Bronchial epithelial cell (primary cell): ENCODE measurements at places on chromosomes 11 and 22.
A peak's percentile ranks its signal among the peaks of the same experiment; 100 is the strongest.

DNA sequence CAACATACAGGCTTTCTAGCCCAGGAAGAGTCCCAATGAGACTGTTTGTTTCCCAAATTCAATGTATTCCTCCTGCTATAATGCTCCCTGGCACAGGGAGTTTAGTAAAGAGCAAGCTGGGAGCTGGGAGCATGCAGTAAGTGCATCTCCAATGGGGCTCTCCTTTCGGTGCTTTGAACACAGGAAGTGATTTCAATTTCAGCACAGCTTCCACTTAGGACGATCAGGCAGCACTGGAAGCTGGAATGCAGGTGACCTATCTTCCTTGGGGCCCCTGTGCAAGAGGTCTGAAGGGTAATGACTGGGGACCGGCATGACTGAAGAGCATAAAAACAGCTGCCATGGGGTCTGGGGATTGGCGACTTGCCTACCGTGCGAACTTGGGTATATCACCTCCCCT, 76.0 kb downstream of the LARGE1 start:
- no peak for DNase-seq

- no peak for DNase-seq
Measured at GRCh38 chr22:32052936-32053791, 10.1 kb downstream of the SLC5A1 start.

DNA sequence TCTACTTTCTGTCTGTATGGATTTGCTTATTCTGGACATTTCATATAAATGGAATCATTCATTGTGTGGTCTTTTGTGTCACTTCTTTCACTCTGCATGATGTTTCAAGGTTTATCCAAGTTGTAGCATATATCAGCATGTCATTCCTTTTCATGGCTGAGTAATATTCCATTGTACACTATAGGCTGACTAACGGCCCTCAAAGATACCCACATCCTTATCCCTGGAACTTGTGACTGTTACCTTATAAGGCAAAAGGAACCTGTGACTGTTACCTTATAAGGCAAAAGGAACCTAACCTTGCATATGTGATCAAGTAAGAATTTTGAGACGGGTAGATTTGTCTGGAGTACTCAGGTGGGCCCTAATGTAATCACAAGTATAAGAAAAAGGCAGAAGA, 111.8 kb downstream of the CSNK2A3 start:
- DNase-seq, result no peak

GRCh38 chr11:34680206-34680605, 59.3 kb downstream of the EHF start:
- peak; percentile 89 for DNase-seq

- no peak for DNase-seq
Measured at GRCh38 chr11:72009156-72009555, 10.4 kb downstream of the IL18BP start.

DNA sequence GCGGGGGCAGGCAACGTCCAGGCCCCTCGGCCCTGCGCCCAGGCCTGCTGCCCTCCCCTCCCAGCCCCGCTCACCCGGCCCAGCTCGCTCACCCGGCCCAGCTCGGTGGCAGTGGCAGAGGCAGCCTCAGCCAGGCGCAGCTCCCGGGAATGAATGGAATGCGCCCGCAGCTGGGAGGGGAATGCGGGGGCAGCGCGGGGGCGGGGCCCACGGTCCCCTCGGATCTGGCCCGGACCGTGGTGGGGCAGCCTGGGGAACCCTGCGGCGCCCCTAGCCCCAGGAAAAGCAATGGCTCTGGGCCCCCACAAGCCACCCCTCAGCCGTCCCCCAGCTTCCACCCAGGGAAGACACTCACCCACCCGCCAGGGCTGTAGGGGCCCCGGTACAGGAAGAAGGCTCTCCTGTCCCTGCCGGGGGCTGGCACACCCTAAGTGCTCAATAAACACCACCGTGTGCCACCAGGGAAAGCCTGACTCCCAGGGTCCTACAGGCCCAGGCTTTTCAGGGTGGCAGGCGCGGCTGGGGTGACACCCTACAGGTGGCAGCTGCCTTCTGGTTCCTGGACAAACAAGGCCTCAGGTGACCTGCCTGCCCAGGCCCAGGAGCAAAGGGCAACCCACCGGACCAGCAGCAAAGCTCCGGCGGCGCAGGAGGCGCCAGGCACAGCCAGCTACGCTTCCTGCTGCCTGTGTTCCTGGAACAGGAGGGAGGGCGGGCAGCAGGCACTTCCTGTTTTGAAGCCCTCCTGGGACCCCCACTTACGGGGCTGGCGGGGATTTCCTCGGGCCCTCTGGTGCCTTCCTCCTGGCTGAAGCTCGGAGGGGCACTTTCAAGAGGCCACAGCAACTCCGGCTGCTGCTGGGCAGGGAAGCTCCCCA, 13.8 kb downstream of the PLXNB2 start:
- DNase-seq, result peak; percentile 33

GRCh38 chr11:30479899-30480298, 106.3 kb downstream of the MPPED2 start:
- DNase-seq, result no peak

GRCh38 chr11:74777038-74777437, 28.4 kb downstream of the RNF169 start:
- no peak for DNase-seq

DNA sequence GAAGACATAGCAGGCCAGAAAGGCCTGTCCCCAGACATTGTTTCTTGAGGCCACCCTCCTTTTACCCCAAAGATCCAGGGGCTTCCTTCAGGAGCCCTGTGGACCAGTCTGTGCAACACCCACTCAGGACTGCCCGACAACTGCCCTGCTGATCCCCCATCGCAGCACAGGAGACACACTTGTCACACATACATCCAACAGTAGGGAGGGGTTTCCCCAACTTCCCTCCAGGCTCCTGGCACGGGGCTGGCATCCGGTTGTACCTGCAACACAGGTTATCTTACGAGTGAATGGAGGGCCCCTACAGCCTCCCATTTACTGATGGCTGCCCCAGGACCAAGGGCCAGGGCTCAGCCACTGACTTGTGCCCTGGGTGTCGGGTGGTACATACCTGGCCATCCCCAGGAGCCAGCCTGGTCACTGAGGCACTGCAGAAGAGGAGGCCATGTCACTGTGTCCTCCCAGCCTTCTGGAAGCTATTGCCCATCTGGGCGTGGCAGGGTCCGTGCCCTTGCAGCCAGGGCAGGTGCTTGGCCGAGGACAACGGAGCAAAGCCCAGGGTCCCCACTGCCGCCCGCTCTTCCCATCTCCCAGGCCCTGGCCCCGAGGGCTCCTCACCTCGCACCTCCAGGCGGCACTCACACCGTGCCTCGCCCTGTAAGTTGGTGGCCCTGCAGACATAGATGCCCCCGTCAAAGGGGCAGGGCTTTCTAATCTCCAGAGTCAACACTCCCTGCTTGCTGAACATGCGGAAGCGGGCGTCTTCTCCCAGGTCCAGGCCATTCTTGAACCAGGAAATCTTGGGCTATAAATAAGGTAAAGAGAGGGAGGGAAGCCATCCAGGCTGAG, 20.8 kb downstream of the MYBPC3 start:
- no peak for DNase-seq

DNA sequence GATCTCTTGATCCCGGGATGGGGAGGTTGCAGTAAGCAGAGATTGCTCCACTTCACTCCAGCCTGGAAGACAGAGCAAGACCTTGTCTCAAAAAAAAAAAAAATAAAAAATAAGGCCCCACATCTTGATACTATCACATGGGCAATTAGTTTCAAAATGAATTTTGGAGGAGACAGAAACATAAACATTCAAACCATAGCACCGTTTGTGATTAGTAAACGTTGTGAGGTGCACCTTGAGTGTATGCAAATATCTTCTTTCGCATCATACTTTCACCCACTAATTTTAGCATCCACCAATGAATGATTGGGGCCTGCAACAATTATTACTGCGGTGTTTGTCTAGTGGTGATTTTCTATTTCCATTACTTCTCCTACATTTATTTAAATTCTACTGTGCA, 11.0 kb upstream of the SPDYC start:
- DNase-seq, result no peak

- DNase-seq, result peak; percentile 40
Measured at GRCh38 chr11:44607319-44607962, 42.0 kb downstream of the CD82 start.

DNA sequence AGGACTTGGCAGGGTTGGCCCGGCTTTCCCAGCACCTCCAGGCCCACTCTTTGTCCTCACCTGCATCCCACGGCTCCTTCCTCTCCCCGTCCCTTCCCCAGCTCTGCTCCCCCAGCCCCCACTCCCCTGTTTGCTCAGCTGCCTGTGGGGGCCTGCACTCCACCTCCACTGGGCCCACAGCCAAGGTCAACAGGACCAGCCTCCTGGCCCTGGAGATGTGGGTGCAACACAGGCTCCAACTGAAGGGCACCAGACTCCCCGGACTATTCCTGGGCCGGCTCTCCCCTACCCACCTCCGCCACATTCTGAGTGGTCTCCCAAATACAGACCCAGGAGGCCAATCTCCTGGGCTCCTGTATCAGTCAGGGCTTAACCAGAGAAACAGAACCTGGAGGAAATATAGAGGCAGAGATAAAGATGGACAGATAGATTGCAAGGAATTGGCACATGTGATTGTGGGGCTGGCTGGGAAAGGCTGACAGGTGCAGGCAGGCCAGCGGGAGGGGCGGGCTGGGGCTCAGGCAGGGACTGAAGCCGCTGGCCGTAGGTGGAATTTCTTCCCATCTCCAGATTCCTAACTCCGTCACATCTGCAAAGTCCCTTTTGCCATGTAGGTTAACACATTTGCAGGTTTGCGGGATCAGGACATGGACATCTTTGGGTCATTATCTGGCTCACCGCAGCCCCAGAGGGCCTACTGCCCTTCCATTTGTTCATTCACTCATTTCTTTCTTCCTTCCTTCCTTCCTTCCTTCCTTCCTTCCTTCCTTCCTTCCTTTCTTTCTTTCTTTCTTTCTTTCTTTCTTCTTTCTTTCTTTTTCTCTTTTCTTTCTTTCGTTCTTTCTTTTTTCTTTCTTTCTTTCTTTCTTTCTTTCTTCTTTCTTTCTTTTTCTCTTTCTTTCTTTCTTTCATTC, 45.8 kb upstream of the MYH9 start:
- DNase-seq, result no peak

- peak; percentile 10 for DNase-seq
Measured at GRCh38 chr11:46890665-46891064, 27.7 kb downstream of the LRP4 start.

- DNase-seq, result no peak
Measured at GRCh38 chr11:118605116-118605867, 2.1 kb upstream of the PHLDB1 start.

- DNase-seq, result peak; percentile 90
Measured at GRCh38 chr11:31254415-31254814, 115.1 kb downstream of the DCDC1 start.

DNA sequence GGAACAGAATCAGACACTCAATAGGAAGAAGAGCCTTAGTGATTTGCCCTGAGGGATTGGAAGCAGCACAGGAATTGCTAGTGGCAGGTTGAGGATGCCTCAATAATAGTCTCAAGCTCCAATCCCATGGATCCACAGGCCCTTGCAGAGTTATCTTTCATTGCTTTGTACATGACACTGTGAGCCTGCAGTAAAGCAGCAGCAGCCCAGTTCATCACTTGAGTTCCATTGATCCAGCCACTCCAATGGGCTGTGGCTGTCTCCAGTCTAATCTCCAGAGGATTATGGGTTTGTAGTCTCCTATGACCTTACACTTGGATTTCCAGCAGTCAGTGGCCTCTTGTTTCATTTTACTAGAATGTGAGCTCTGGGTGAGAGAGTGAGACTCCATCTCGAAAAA, 45.4 kb downstream of the AAMDC start:
- DNase-seq, result no peak

DNA sequence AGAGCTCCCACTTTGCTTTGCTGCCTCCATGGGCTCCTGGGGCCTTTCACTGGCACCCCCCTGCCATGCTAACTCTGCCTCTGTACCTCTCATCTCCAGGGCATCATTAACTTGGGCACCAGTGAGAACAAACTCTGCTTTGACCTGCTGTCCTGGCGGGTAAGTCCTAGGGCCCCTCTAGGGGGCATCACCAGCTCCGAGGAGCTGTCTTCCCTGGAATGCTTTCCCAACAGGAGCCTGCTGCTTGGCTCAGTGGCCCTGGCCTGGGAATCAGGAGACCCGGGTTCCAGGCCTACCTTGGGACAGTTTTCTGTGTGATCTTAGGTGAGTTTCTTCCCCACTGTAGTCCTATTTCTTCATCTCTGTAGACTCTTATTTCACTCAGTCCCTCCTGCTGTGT, 5.1 kb downstream of the ACCS start:
- no peak for DNase-seq

GRCh38 chr11:34775417-34775888, 140.7 kb downstream of the APIP start:
- no peak for DNase-seq

GRCh38 chr11:9953994-9954626, 290.2 kb downstream of the SWAP70 start:
- peak; percentile 27 for DNase-seq

DNA sequence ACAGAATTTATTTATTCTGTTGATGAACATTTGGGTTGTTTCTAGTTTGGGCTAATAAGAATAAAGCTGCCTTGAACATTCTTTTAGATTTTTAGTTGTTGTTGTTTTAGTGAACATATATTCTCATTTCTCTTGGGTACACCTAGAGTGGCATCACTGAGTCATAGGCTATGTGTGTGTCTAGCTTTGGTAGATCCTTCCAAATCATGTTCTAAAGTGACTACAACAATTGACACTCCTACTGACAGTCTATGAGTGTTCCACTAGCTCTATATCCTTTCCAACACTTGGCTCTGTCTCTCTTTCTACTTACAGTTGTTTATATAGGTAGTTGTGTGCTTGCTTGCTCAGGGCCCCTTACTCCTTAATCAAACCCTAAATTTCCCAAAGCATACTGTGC, 346.0 kb upstream of the NCAM1 start:
- DNase-seq, result peak; percentile 53

DNA sequence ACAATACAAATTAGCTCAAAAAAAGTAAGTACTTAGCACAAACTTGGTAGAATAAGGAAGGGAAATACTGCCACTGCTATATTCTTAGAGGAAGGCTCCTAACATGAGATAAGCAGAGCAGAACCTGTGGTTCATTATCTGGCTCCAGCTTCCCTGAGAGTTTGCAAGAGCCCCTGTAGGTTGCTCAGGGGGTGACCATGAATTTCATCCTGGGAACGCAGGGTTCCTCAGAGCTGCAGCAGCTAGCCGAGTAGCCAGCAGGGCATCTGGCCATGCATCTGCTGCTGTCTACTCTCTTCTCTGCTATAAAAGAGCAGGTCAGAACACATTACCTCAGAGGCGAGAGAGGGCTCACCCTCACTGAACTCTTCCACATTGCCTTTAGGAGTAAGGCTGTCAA, 67.3 kb downstream of the TRPC6 start:
- no peak for DNase-seq

GRCh38 chr11:46672381-46672839, 28.0 kb downstream of the ARHGAP1 start:
- DNase-seq, result no peak

GRCh38 chr22:19700790-19701419, 13.4 kb upstream of the SEPTIN5 start:
- DNase-seq, result no peak

DNA sequence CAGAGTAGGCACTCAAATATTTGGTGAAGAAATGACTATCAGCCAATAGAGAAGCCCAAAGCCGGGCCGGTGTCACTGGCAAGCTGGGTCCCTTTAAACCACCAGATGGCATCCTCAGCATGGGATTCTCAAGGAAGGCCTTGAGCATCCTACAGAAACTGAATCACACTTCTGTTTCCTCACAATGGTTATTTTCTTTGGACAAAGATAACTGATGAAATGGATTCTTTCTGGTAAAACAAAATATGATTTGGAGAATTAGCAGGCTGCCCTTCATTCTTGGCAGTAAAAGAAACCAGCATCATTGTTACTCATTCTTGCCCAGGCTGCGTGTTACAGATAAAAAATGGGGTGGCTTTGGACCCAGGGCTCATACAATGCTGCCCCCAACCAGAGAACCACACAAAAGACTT, 30.3 kb upstream of the ASPHD2 start:
- peak; percentile 65 for DNase-seq
